ENCODE measurements at places on chromosomes 3 and 15.

- peak; percentile 68 for DNase-seq
Observed at GRCh38 chr15:37098468-37099318, 1.7 kb downstream of the MEIS2 start.

- no peak for DNase-seq
Observed at GRCh38 chr3:46880884-46881595, 3.5 kb downstream of the PTH1R start.

DNA sequence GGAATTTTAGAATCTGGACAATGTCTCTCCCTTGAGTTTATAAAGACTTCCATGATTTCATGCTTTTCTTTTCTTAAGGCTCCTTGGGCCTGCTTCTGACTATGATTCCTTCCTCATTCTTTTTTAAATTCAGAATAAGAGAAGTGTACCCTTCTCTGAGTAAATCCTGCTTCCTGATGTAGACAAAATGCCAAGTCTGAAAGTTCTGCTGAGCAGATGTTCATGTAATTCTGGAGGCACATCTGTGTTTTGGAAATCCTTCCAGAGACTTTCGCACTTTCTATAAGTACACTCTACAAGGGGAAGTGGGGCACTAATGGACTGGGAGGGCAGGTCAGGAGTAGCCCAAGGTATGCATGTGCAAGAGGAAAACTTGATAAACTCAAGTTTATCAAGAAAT lies 24.8 kb downstream of the TPM1 start:
- no peak for DNase-seq

- no peak for DNase-seq
Observed at GRCh38 chr3:189186101-189186500, 14.3 kb downstream of the TPRG1 start.

DNA sequence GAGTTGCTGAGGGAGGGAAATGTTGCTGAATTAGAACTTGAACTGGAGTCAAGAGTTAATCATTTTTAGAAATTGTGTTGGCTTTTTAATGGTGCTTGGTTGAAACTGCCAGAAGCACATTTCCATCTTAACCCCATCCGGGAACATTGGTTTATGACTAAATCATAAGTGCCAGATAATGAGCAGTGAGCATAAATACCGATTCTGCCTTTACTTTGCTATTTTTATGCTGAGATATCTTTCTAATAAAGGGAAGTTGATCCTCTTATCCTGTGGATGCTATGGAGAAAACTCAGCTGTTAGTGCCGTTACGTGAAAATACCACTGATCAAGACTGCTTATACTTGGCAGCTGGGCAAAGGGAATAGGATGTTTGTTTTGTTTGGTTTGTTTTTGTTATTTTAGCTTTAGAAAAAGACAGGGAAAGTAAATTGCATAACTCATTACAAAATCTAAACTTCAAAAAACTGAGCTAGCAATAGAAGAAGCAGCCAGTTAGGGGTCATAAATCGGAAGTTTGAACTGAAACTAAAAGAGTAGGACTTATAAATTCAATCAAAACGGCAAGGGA lies 813.1 kb downstream of the NAALADL2 start:
- DNase-seq, result no peak

GRCh38 chr15:38708672-38709180 lies 144.1 kb upstream of the RASGRP1 start:
- no peak for DNase-seq

GRCh38 chr3:51591231-51591630 lies 52.7 kb downstream of the RAD54L2 start:
- DNase-seq, result no peak

DNA sequence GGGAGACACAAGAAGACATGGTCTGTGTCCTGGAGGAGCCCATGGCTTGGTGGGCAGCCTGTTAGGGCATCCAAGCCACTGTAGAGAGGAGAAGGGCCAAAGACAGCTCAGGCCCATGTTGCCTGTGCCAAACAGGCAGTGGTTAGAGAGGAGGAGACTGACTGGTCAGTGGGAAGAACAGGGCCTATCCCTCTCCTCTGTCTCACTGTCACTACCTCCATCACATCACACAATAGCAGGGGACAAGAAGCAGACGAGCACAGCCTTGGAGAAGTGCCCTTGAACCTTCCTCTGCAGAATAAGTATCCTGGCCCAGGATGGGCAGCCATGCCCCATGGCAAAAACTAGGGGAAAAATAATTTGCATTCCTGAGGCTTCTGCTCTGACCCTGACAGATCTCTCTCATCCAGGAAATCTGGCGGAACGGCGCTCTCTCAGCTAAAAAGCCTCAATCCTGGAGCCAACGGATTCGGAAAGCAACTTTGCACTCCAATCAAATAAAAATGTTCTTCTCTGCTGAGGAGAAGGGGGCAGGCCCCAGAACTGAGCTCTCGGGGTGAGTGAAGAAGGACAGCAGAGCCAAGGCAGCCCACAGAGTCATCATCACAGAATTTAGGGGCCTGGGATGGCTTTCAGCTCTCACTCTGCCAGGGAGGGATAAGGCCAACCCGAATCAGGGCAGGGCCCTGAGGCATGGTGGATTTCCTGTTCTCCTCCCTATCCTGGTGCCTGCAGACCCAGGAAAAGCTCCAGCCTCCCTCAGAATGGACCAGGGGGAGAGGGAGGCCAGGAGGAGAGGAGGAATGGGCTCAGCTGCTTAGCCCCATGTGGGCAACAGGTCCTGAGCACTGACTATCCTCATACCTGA lies 1.6 kb downstream of the SHF start:
- DNase-seq, result no peak

DNA sequence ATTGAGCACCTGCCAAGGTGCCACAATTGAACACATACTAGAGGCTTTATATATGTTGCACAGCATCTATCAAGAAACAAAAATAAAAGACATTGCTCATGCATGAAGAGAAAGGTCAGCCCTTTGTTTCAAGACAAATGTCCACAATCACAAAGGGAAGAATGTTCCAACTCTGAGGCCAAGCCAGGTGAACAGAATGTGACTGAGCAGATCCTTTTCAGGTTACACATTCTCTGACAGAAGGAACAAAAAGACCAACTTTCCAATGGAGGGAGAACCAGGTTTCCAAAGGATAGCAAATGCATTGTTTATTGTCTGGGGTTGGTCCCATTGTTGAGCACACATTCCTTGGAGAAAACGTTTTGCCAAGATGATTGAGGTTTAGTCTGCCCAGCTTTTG lies 50.2 kb upstream of the FAM174B start:
- no peak for DNase-seq

GRCh38 chr3:45994419-45995235 lies 997 bp downstream of the FYCO1 start:
- DNase-seq, result peak; percentile 50

DNA sequence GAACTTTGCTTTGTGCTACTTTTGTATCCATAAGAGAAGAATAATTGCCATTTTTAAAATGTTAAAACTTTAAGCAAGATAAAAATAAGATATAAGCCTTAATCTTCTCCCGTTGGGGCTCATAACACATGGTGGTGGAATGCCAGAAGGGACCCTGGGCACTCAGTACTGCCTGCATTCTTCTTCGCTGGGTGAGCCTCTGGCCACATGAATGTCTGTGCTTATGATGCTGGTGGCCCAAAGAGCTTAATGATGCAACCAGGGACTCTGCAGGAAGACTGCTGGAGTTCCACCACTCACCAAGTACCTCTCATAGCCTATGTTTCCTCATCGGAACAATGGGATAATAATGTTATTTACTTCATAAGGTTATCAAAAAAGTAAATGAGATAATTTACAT lies 103.6 kb downstream of the ERC2 start:
- no peak for DNase-seq

DNA sequence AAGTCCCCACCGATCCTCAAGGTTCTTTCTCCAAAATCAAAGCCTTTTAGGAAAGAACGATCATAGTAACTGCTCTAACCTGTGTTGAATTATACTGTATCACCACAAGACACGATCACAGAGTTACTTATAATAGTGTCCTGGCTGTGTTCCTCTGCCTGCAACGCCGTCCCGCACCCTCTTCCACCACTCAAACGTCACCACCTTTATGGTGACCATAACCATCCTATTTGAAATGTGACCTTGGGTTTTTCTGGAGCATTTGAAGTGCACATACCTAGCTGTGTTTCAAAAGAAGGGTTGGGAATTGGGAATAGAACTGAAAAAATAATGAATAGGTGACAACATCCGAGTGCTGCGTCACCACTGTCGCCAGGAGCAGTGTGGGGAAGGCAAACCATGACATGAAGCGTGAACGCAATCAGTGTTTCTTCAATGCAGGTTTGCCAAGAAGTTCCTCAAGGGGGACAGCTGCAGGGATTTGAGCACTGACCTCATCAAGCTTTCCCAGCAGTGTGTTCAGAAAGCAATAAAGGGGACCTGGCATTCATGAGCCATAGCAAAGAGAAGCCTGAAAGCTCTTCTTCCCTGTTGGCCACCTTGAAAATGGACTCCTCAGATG lies 769 bp upstream of the SELENOS start:
- no peak for DNase-seq

DNA sequence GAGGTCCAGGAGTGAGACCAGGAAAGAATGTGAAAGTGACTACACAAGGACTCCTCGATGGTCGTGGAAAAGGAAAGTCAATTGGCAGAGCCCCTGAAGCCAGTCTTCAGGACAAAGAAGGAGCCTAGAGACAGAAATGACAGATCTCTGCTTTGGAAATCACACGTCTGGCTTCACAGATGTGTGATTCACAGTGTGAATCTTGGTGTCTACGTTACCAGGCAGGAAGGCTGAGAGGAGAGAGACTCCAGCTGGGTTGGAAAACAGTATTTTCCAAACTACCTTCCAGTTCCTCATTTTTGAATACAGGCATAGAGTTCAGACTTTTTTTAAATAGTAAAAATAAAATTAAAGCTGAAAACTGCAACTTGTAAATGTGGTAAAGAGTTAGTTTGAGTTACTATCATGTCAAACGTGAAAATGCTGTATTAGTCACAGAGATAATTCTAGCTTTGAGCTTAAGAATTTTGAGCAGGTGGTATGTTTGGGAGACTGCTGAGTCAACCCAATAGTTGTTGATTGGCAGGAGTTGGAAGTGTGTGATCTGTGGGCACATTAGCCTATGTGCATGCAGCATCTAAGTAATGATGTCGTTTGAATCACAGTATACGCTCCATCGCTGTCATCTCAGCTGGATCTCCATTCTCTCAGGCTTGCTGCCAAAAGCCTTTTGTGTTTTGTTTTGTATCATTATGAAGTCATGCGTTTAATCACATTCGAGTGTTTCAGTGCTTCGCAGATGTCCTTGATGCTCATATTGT lies 6.0 kb downstream of the CCR2 start:
- DNase-seq, result no peak

- no peak for DNase-seq
Observed at GRCh38 chr3:104734627-104735026, 632.1 kb upstream of the ALCAM start.
